Dermis microvascular lymphatic vessel endothelial cell (primary cell): ENCODE measurements at places on chromosomes 2 and 18. TPM values are rescaled to one million over a fixed set of nuclear protein-coding genes. Genes with fewer than 3 reads are reported as not detected.

DNA sequence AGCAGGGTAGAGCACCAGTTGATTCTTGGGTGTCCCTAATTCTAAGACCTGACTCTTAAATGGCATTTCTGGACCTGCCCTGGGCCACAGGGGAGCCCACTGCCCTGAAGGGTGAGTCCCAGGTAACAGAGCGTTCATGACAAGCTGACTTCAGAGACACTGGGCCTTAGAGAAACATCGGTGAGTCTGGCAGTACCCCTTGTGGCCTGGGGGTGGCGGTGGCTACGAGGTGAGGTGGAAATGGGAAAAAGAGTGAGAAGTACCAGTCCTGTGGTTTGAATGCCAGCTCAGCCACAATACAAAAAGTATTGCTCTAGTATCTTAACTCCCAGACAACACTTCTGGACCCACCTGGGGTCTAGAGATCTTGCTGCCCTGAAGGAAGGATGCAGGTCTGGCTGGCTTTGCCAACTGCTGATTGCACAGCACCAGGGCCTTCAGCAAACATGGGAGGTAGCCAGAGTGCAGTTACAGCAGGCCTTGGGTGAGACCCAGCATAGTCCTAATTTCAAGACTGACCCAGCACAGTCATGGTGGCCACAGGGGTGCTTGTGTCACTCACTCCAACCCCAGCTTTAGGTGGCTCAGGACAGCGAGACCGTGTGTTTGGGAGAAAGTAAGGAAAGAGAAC lies 44.5 kb downstream of the USP34 start:
- DNase-seq: peak; percentile 27

DNA sequence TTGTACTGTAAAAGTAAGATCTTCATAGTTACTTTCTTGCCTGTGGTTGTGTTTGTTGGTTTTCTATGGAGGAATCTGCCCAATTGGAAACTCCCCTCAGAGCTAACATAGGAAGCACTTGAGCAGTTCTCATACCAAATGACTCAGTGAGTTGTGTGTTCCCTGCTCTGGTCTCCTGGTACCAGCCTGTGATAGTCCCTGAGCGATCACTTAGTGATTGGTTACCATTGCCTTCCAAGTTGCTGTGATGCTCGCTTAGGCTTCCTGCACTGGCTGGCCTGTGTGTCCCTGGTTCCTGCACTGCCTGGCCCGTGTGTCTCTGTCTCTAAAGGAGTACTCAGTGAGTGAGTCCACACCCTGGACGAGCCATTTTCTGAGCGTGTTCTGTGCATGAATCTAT lies 133.0 kb downstream of the MAP4K4 start:
- DNase-seq: peak; percentile 58

DNA sequence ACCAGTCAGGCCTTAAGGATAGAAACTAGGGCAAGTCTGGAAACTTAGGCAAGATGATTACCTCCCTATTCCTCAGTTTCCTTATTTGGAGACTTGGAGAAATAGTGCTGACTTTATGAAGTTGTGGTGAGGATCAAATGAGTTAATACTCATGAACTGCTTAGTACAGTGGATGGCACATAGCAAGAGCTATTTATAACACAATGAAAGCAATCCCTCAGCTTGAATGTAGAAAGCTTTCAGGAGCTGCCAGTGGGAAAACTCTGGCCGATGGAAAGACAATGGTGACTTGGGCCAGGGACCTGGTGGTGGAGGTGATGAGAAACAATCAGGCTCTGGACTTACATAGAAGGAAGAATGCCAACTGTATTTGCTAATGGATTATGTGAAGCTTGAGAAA lies 269.4 kb upstream of the THUMPD2 start:
- no peak for DNase-seq

- no peak for DNase-seq
These were observed 11.2 kb upstream of the PROM2 start for GRCh38 chr2:95262896-95263542.

- peak; percentile 79 for DNase-seq
These were observed 97.6 kb downstream of the NDUFA10 start for GRCh38 chr2:239927424-239927981.

DNA sequence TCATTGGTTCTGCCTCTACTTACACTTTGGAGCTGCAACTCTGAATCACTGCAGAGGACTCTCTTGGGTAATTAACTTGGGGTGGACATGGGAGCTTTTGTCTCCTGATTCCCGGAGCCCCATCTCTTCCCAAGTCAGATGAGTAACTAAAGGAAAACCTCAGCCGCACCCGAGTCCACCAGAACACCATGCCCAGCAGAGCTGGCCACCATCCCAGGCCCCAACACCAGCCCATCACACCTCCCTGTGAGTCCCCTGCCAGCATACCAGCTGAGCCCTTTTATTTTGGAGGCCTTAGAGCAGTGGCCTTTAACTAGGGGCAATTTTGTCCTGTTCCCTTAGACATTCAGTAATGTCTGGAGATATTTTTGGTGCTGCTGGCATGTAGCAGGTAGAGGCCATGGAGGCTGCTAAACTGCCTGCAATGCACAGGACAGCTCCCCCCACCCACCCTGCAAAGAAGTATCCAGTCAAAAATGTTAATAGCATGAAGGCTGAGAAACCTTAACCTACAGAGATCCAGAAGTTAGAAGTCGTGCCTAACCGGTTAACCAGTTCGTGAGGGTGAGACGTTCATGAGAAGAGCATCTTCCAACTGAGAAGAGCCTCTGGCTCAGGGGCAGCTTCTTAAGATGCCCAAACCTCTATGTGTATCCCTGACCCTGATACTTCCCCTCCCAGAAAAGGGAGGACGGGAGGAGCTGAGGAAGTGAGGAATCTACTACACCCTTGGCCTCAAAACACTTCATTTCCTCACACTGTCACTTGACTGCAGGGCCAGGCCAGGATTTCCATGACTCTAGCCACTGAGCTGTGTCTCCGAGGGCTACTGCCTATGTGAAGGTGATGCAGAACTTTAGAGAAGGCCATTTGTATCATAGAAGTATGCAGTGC lies 139.9 kb upstream of the EPAS1 start:
- DNase-seq: no peak

DNA sequence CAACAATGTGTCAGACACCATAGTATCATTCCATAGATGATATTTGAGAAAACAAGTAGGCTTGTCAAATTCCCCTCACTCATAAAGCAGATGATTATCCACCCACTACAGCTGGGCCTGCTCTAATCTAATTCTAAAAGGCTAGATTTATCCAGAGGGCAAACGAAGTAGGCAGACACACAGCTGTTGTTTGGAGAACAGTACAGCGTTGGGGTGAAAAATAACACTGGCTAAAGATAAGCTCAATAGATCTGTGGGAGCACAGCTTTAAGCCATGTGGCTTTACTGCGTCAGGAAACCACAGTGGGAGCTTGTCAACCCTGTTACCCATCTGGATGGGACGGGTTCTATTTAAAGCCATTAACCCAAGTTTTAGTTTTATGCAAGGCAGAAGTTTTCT lies 48.9 kb upstream of the COBLL1 start:
- DNase-seq: no peak

- no peak for DNase-seq
These were observed 54.5 kb downstream of the COL6A3 start for GRCh38 chr2:237359518-237359840.

- no peak for DNase-seq
These were observed 5.3 kb downstream of the TPO start for GRCh38 chr2:1418566-1418965.

- no peak for DNase-seq
These were observed 355.6 kb upstream of the PIK3C3 start for GRCh38 chr18:41599466-41599865.

DNA sequence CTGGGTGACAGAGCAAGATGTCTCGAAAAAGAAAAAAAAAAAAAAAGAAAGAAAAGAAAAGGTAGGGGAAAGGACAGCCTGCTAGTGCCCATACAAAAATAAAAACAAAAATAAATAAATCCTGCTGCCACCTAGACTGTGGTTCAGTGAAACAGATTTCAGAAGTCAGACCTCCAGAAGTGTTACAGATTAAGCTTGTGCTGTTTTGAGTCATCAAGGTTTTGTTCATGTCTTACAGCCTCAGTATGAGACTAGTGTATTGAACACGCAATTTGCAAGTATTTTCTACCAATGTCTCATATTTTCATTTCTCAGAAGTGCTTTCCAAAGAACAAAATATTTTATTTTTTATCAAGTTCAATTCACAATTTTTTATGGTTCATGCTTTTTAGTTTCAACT lies 720.4 kb upstream of the GYPC start:
- DNase-seq: no peak

- DNase-seq: peak; percentile 51
These were observed 414.2 kb upstream of the CHST9 start for GRCh38 chr18:27599202-27599829.

DNA sequence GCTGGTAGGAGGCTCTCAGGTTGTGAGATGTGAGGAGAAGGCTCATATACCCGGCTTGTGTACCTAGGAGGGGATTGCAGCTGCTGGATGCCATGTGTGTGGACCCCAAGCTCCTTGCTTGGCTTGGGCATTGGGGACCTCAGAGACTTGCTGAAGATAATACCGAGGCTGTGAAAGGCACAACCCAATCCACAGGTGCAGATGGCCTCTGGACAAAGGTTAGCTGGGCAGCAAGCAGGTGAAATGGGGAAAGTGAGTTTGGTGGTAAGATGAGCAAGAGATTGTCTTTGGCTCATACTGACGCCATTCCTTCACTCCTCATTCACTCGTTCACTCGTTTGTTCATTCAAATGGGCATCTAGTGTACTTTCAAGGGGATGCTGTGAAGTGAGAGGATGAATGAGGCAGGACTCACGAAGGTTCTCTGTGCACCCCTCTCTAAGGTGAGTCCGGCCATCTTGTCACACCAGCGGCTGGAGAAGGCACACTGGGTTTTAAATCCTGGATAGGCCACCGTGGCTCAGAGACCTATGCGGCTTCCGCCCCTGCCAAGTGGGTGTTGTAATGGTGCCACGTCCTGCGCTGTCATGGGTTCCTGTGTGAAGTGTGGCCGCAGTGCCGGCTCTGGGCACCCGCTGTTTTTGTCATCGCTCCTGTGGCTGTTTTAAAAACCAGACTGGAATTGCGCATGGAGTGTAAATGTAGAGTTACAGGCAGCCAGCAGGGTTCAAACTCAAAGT lies 13.7 kb downstream of the FBLN7 start:
- no peak for DNase-seq

GRCh38 chr2:120477198-120477597 lies 131.3 kb downstream of the INHBB start:
- DNase-seq: no peak

GRCh38 chr2:64487256-64488049 lies 33.5 kb downstream of the LGALSL start:
- no peak for DNase-seq

- no peak for DNase-seq
These were observed 347.6 kb downstream of the CYRIA start for GRCh38 chr2:16318051-16318450.

DNA sequence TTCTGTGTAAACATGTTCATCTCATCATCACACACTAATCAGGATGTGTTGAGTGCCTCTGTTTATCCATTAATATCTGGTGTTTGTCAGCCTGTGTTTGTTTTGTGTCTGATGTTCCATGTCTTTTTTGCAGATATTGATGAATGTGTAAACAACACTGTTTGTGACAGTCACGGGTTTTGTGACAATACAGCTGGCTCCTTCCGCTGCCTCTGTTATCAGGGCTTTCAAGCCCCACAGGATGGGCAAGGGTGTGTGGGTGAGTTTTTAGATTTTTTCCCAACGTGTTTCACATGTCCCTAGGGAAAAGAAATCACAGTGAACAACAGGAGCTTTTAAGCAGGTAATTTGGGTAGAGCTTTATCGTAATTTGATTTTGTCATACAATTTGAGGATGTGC lies 133.7 kb upstream of the RASGRP3 start:
- peak; percentile 88 for DNase-seq

CD8B2 gene
- not detected in 2 replicates for total RNA-seq

RAD51AP2 gene
- not detected in 2 replicates for total RNA-seq

RUFY4 gene
- not detected in 2 replicates for total RNA-seq

SEC11C gene
- 15.8 and 17.2 TPM in 2 replicates for total RNA-seq

DPYSL5 gene
- under 0.01 TPM in 1 of 2 replicates, not detected in the other for total RNA-seq

GCKR gene
- total RNA-seq: 0.13 TPM in 1 of 2 replicates, not detected in the other

CCDC85A gene
- total RNA-seq: 2.2 and 2.8 TPM in 2 replicates
